Renal pelvis (tissue), 12 donors: ENCODE measurements at places on chromosomes 6 and 20.
A peak's percentile ranks its signal among the peaks of the same experiment; 100 is the strongest.

- DNase-seq, result no peak
Observed at GRCh38 chr6:18115356-18115755, 7.1 kb downstream of the NHLRC1 start.

DNA sequence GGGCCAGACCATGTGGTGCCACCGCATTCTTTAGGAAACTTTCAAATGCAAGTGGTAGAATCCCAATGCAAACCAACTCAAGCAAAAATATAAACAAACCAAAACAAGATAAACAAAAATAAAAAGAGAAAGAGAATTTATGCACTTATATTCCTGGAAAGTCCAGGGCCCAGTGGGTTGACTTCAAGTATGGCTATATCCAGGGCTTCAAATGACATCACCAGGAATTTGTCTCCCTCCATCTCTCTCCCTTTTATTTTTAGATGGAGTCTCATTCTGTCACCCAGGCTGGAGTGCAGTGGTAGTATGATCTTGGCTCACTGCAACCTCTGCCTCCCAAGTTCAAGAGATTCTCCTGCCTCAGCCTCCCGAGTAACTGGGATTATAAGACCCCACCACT is 56.1 kb upstream of the PNRC1 start:
- no peak for DNase-seq

DNA sequence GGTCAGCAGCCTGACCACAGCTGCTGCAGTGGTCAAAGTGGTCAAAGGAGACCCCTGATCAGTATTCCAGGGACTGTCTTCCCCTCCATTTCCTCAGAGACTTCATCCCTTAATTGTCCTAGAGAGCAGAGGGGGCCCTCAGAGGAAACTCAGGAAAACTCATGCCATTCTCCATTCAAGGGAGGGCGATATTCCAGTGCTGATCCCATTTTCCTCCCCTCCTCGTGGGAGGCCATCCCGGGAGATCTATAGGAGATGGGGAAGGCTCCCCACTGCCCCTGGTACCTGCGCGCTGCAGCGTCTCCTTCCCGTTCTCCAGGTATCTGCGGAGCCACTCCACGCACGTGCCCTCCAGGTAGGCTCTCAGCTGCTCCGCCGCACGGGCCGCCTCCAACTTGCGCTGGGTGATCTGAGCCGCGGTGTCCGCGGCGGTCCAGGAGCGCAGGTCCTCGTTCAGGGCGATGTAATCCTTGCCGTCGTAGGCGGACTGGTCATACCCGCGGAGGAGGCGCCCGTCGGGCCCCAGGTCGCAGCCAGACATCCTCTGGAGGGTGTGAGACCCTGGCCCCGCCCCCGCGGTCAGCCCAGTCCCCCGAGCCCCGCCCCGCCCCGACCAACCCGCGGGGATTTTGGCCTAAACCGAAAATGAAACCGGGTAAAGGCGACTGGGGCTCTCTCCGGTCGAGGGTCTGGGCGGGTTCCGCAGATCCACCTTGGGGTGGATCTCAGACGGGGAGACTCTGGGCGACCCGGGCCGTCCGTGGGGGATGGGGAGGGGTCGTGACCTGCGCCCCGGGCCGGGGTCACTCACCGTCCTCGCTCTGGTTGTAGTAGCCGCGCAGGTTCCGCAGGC is 878 bp downstream of the HLA-C start:
- DNase-seq, result no peak

- DNase-seq, result no peak
Observed at GRCh38 chr6:168937054-168937453, 316.6 kb downstream of the THBS2 start.

DNA sequence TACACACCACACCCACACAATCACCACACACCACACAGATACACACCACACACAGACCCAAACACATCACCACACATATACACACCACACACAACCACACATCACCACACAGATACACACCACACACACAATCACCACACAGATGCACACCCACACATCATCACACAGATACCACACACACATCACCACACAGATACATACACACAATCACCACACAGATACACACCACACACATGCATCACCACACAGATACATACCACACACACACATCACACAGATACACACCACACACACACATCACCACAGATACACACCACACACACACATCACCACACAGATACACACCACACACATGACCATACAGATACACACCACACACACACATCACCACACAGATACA is 73.2 kb downstream of the GRM4 start:
- no peak for DNase-seq

DNA sequence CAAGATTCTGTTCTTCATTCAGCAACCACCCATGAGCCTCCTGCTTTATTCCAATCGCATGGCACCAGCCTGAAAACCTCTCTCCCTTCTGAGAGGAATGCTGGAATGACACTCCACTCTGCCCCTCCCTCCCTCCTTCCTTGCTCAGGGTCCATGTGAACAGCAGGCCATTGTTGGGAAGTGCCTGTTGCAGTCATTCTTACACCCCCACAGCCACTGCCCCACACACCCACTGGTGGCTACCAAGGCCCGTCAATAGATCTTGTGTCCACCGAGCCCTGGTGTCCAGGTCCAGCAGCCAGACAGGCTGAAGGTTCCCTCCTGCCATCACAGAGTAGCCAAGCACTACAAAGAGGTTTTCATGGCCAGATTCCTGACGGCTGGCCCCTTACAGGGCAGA is 6.5 kb downstream of the PDRG1 start:
- no peak for DNase-seq

GRCh38 chr6:154138793-154139192 is 99.8 kb downstream of the OPRM1 start:
- no peak for DNase-seq

DNA sequence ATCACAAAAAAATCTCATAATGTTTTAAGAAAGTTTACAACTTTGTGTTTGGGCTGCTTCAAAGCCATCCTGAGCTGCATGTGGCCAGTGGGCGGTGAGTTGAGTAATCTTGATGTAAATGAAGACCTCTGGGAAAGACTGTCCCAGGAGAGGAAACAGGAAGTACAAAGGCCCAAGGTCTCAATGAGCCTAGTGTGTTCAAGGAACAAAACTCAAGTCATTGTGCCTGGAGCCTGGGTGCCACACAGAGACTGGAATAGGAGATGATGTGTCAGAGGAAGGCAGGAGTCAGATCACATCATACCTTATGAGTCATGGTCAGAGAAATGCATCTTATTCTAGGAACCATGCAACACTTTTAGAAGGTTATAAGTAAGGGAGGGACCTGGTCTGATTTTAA is 51.5 kb downstream of the COL19A1 start:
- no peak for DNase-seq

DNA sequence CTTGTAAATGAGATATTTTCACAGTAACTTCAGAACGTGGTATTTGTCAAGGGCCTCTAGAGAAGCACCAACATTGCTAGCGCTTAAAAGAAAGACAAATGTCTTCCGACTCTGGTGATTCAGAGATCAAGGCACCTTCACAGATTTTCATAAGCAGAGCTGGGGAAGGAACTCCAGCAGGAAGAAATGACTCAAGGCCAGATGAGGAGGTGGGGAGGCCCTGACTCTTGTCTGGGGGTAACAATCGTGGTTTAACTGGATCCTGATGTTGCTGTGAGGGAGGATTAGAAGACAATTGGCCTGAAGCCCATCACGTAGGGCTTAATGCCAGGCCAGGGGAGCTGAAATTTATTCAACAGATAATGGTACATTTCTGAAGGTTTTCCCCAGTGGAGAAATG is 122.9 kb upstream of the QKI start:
- no peak for DNase-seq

DNA sequence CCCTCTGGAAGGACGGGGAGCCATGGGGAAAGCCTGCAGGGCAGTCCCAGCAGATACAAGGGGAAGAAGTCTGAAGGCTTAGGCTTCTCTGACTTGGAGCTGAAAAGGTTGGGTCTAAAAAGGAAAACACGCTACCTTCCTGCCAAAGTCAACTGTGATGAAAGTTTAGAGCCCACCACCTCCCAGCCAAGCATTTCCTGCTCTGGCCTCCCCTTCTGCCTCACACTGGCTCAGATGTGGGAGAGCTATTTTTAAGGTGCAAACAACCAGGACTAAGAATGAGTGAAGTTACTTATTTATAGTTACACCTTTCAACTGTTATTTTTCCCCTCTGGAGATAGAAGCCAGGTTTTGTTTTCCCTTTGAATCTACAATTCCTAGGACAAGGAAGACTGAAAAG is 21.2 kb downstream of the NEDD9 start:
- DNase-seq, result no peak

GRCh38 chr6:155765275-155766194 is 309.9 kb upstream of the NOX3 start:
- DNase-seq, result no peak

- no peak for DNase-seq
Observed at GRCh38 chr6:35392773-35393672, 50.7 kb downstream of the PPARD start.

GRCh38 chr6:95846652-95847051 is 169.1 kb upstream of the FUT9 start:
- no peak for DNase-seq

DNA sequence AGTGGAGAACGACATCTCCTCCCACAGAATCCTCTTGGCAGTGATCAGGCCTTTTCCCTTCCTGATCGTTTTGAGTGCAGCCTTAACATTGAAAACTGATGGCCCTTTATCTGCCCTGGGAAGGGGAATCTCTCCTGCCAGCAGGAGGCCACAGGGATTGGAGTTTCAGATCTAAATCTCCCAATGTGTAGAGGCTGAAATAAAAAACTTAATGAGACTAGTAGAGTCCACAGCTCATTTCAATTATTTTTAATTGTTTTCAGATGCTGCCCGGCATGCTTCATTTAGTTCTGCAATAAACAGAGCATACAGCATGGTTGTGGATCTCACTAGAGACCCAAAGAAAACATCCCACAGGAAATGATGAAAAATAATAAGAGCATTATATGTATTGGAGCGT is 662.2 kb upstream of the HS3ST5 start:
- no peak for DNase-seq

DNA sequence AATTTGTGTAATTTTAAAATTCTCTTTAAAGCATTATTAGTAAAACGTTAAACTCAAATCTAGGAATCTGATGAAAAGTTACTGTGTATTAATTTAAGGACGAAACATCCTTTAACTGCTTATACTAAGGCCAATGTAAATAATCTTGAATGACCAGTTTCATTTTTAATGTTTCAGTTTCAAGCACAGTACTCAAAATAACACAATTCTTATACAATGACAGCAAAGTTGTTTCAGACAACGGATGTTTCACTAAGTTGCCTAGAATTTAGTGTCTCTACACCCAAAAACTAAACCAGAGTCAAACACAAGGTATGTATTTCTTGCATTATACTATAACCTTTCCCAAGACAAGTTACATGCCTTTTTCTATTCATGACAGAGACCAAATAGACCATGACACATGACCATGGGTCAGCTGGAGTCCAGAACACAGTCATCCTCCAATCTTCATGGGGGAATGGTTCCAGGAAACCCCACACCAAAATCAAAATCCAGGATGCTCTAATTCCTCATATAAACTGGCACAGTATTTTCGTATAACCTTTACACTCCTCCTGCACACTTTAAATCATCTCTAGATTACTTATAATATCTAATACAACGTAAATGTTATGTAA is 7.7 kb downstream of the PHIP start:
- no peak for DNase-seq

GRCh38 chr6:34425498-34426410 is at the start of gene RPS10:
Gene RPS10 (minus strand): TSS chr6:34426069. CDS start chr6:34425221, 848 bp downstream.
- DNase-seq, result peak; percentile 93

DNA sequence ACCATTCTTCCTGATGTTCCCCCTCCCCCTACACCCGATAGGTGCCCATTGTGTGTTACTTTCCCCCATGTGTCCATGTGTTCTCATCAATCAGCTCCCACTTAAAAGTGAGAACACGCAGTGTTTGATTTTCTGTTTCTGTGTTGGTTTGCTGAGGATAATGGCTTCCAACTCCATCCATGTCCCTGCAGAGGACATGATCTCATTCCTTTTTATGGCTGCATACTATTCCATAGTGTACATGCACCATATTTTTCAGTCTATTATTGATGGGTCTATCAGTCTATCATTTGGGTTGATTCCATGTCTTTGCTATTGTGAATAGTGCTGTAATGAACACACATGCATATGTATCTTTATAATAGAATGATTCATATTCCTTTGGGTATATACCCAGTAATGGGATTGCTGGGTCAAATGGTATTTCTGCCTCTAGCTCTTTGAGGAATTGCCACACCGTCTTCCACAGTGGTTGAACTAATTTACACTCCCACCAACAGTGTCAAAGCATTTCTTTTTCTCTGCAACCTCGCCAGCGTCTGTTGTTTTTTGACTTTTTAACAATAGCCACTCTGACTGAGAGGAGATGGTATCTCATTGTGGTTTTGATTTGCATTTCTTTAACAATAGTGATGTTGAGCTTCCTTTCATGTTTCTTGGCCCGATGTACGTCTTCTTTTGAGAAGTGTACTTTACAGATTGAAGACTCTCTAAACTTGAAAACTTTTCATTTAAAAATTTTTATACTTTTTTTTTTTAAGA is 41.0 kb upstream of the GCNT2 start:
- no peak for DNase-seq

DNA sequence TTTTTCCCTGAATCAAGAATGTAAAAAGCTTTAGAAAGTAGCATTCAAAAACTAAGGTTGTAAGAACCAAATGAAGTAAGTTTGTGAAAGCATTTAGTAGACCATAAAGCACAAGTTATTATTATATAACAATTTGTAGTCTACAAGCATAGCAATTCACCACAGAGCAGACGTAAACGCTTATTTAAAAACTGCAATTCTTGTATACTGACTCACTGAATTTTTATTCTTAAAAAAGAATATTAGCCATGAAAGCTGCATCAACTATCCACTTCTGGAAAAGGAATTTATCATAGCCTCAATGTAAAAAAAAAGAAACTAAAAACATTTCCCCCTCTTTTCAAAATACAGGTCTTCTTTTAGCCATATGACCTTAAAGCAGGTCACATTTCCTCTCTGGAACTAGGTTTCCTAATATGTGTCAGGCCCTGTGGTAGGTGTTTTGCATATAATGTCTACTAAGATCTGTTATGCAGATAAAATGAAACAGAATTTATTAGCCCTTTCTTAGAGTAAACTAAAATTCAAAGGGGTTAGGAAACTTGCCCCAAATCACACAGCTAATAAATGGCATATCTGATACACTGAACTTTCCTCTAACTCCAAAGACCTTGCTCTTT is 2.1 kb downstream of the MAP3K7 start:
- no peak for DNase-seq
